ENCODE measurements at places on chromosomes 6 and 20. TPM values are rescaled to one million over a fixed set of nuclear protein-coding genes. Genes with fewer than 3 reads are reported as not detected.

TFAP2A gene
- 0.10 TPM for total RNA-seq

FERMT1 gene
- total RNA-seq = 17.8 TPM

TRDN gene
- total RNA-seq = 41.6 TPM

SEMG2 gene
- not detected for total RNA-seq

TINAG gene
- not detected for total RNA-seq

SLC22A16 gene
- not detected for total RNA-seq

PDE7B gene
- not detected for total RNA-seq

KHDC1L gene
- not detected for total RNA-seq

NOX3 gene
- not detected for total RNA-seq

GPR63 gene
- 11.3 TPM for total RNA-seq

CLVS2 gene
- 0.73 TPM for total RNA-seq

PROKR2 gene
- 3.3 TPM for total RNA-seq

PTPN1 gene
- 32.1 TPM for total RNA-seq

THBD gene
- total RNA-seq = 0.43 TPM

SMLR1 gene
- not detected for total RNA-seq

ZNF133 gene
- total RNA-seq = 12.1 TPM

TBXT gene
- total RNA-seq = 0.25 TPM

ZNF334 gene
- 15.9 TPM for total RNA-seq

NKAIN4 gene
- total RNA-seq = 6.9 TPM

CDYL gene
- total RNA-seq = 119 TPM

GUCA1A gene
- total RNA-seq = 5.2 TPM

CLPSL2 gene
- 1.4 TPM for total RNA-seq

ETV7 gene
- total RNA-seq = 0.21 TPM

HSPA12B gene
- total RNA-seq = 4.9 TPM
